ENCODE measurements at places on chromosomes 1 and 21.

- peak; percentile 54 for DNase-seq
Observed at GRCh38 chr1:960363-961131, at the start of gene KLHL17. Gene KLHL17, plus strand, starts transcription at chr1:960584. Its CDS starts 110 bp downstream, at chr1:960694.

- no peak for DNase-seq
Observed at GRCh38 chr1:241237873-241238272, 119.1 kb downstream of the RGS7 start.

DNA sequence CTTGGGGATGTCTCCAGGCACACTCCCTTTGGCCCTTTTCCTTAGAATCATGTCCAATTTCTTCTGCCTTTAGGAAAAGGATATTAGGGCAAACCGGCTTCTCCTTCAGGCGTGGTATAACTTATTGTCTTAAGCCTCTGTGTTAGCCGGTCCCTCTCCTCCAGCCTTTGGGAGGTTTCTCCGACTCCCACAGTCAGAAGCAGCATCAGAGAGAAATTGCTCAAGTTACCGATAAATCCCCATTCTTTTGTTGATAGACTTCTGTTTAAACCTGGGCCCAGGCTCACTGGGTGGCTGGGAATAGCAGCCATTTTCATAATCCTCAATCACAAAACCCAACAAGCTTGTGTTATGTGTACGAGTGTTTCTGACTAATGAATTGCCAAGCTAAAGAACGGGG is 85.4 kb upstream of the KAZN start:
- DNase-seq, result no peak

GRCh38 chr1:117583247-117583646 is 22.6 kb upstream of the TENT5C start:
- no peak for DNase-seq

- DNase-seq, result no peak
Observed at GRCh38 chr1:229643996-229644745, 18.1 kb downstream of the URB2 start.

All from effector memory CD4-positive, alpha-beta T cell (primary cell).